ENCODE measurements at places on chromosomes 12 and 14. TPM values are rescaled to one million over a fixed set of nuclear protein-coding genes. Genes with fewer than 3 reads are reported as not detected.

The PTPRB gene
- total RNA-seq: 0.02 TPM

The MLF2 gene
- total RNA-seq: 161 TPM

The ZNF219 gene
- total RNA-seq: 5.9 TPM

The CDK4 gene
- total RNA-seq: 5,685 TPM

The SCNN1A gene
- not detected for total RNA-seq

The RNASE3 gene
- not detected for total RNA-seq

The LUM gene
- 1.5 TPM for total RNA-seq

The TRAF3 gene
- 14.6 TPM for total RNA-seq

The CLEC6A gene
- total RNA-seq: not detected

The ADAM21 gene
- total RNA-seq: 0.15 TPM

The PRB2 gene
- total RNA-seq: not detected

The RTN1 gene
- 0.46 TPM for total RNA-seq

The DLGAP5 gene
- 81.7 TPM for total RNA-seq

The E2F7 gene
- 32.7 TPM for total RNA-seq

The BAG5 gene
- total RNA-seq: 45.9 TPM

The TEX52 gene
- not detected for total RNA-seq

The GOLT1B gene
- 38.8 TPM for total RNA-seq

The NR4A1 gene
- 9.2 TPM for total RNA-seq

The MUCL1 gene
- total RNA-seq: not detected

The CLEC4C gene
- total RNA-seq: not detected

The SIRT4 gene
- 4.0 TPM for total RNA-seq

The GZMH gene
- not detected for total RNA-seq

The RAPGEF3 gene
- total RNA-seq: 0.49 TPM

The ALDH1L2 gene
- total RNA-seq: 0.45 TPM

The MORN3 gene
- total RNA-seq: 0.68 TPM

The DBX2 gene
- not detected for total RNA-seq

The FAM222A gene
- 18.9 TPM for total RNA-seq

The ACSS3 gene
- total RNA-seq: 24.4 TPM

The SIX6 gene
- total RNA-seq: not detected

The TAOK3 gene
- total RNA-seq: 11.2 TPM

The TSHR gene
- 0.30 TPM for total RNA-seq

The SOAT2 gene
- not detected for total RNA-seq

The SLC7A7 gene
- 47.8 TPM for total RNA-seq

The RFX4 gene
- 0.40 TPM for total RNA-seq

The PPFIA2 gene
- 10.2 TPM for total RNA-seq

The CMTM5 gene
- total RNA-seq: 0.32 TPM

The SSTR1 gene
- total RNA-seq: not detected

The KRT2 gene
- total RNA-seq: not detected

The RACGAP1 gene
- total RNA-seq: 148 TPM

The SLC39A9 gene
- total RNA-seq: 68.7 TPM

The PRICKLE1 gene
- 1.8 TPM for total RNA-seq

The PLEKHG7 gene
- total RNA-seq: not detected

The GCH1 gene
- total RNA-seq: 3.4 TPM

The KRT6C gene
- total RNA-seq: not detected

The LBHD2 gene
- total RNA-seq: not detected

The NGB gene
- not detected for total RNA-seq

The RPGRIP1 gene
- total RNA-seq: not detected

The GPR162 gene
- total RNA-seq: 2.2 TPM

The GPD1 gene
- total RNA-seq: 0.24 TPM

The FERMT2 gene
- total RNA-seq: 65.3 TPM

The RERG gene
- not detected for total RNA-seq

Data from SJCRH30 (cell line).